ENCODE measurements at places on chromosomes 1 and 21.

- no peaks in the 10 kb centered on the region for H3K36me3 ChIP-seq
- no peaks in the 10 kb centered on the region for H3K27me3 ChIP-seq
- no peak overlapping the region for H3K27ac ChIP-seq
- DNase-seq: no peak
- no peak overlapping the region for H3K4me3 ChIP-seq
- no peaks in the 10 kb centered on the region for H3K4me1 ChIP-seq
These were observed 40.5 kb upstream of the SAMD13 start for GRCh38 chr1:84260852-84261518.

GRCh38 chr1:239112101-239112935 lies 274.1 kb upstream of the CHRM3 start:
- no peak for DNase-seq
- no peaks in the 10 kb centered on the region for H3K4me1 ChIP-seq
- no peak overlapping the region for H3K27ac ChIP-seq
- no peak overlapping the region for H3K4me3 ChIP-seq
- H3K36me3 ChIP-seq: no peaks in the 10 kb centered on the region

GRCh38 chr1:181969902-181970301 lies 91.6 kb downstream of the ZNF648 start:
- no peaks in the 10 kb centered on the region for H3K4me1 ChIP-seq
- DNase-seq: no peak
- H3K4me3 ChIP-seq: no peak overlapping the region

DNA sequence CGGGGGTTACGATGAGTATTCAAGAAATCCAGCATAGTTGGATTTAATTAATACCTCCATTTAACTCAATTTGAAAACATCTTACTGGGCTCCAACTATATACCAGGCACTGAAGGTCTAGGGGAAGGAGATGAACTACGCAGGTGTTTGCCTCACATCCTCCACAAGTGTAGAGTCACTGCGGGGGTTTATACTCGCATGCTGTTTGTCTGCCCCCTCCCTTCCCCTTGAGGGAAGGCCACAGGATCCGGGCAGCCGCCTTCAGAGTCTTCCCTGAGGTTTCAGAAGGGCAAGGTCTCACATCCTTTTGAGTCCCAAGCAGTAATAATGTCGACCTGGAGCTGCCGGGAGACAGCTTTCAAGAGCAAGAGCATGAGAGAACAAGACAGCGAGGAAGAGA lies 142.4 kb upstream of the GALNT2 start:
- no peaks in the 10 kb centered on the region for H3K4me1 ChIP-seq
- H3K27me3 ChIP-seq: peaks cover 4% of the 10 kb centered on the region
- H3K36me3 ChIP-seq: no peaks in the 10 kb centered on the region
- DNase-seq: no peak
- no peak overlapping the region for H3K27ac ChIP-seq
- no peak overlapping the region for H3K4me3 ChIP-seq

DNA sequence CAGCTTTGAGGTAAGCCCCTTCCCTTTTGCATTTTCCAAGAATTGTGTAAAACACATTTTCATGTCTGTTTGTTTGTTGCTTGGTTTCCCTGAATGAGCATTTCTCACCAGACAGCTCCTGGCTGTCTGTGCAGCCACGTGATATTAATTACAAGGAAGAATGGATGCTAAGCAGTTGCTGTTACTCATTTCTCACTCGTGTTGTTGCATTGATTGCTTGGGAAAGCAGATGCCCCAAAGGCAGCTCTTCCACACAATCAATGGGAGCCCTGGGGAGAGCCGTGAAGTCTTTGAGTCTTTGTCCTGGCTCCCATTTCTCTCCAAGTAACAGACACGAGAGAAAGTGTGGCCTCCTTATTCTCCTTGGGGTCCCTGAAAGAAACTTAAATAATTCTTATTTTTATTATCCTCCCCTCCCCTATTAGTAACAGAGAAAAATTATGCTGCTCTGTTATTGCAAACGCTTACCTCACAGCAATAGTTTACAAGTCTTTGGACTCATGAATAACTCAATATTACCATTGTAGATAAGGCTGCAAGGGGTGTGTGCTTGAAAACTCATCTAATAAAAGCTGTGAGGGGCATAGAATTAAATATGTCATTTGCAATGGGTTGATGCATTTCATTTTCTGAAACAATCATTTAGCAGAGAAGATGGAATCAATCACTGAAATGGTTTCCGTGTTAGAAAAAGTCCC lies 127.7 kb upstream of the CAMK1G start:
- no peaks in the 10 kb centered on the region for H3K4me1 ChIP-seq
- peaks cover 15% of the 10 kb centered on the region for H3K27me3 ChIP-seq
- H3K27ac ChIP-seq: no peak overlapping the region
- no peak for DNase-seq

DNA sequence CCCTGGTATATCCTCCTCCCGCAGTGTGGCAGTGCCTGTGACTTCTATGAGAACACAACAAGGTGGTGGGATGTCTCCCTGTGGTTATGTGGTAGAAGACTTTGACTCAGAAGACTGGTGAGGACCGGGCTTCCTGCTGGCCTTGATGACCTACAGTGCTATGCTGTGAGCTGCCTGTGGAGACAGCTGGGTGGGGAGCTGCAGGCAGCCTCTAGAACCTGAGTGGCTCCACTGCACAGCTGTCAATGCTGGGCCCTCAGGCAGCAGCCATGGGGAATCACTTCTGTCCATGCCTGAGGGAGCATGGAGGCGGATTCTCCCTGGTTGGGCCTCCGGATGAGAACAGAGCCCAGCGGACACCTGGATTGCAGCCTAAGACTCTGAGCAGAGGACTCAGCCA lies 14.9 kb downstream of the SLC1A7 start:
- no peak for DNase-seq
- H3K4me3 ChIP-seq: no peak overlapping the region
- H3K36me3 ChIP-seq: no peaks in the 10 kb centered on the region
- no peaks in the 10 kb centered on the region for H3K4me1 ChIP-seq

- no peak overlapping the region for H3K4me3 ChIP-seq
- peaks cover 5% of the 10 kb centered on the region for H3K4me1 ChIP-seq
- no peak overlapping the region for H3K27ac ChIP-seq
- no peaks in the 10 kb centered on the region for H3K27me3 ChIP-seq
These were observed 20.8 kb upstream of the MNDA start for GRCh38 chr1:158810311-158810710.

DNA sequence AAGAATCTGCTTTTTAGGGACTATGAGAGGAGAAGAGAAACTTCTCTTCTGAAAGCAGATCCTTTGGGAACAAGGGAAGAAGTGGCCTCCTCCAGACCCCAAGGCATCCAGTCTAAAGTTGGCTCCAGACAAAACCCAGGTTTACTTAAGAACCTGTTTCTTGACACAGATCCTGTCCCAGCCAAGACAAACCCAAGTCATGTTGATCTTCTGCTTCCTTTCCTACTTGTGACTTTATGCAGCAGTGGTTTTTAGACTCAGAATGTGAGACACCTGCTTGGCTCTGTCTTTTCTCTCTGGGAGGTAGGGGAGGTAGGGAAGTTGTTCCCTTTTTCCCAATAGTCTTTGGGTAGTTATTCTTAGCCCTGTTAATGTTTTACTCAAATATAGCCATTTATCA lies 38.3 kb downstream of the ELAPOR1 start:
- no peak overlapping the region for H3K4me3 ChIP-seq
- DNase-seq: no peak
- no peak overlapping the region for H3K27ac ChIP-seq
- no peaks in the 10 kb centered on the region for H3K36me3 ChIP-seq
- no peaks in the 10 kb centered on the region for H3K4me1 ChIP-seq

GRCh38 chr1:10856863-10857598 lies 60.6 kb upstream of the CASZ1 start:
- no peaks in the 10 kb centered on the region for H3K36me3 ChIP-seq
- H3K4me3 ChIP-seq: no peak overlapping the region
- H3K27ac ChIP-seq: no peak overlapping the region
- no peak for DNase-seq
- H3K4me1 ChIP-seq: no peaks in the 10 kb centered on the region

DNA sequence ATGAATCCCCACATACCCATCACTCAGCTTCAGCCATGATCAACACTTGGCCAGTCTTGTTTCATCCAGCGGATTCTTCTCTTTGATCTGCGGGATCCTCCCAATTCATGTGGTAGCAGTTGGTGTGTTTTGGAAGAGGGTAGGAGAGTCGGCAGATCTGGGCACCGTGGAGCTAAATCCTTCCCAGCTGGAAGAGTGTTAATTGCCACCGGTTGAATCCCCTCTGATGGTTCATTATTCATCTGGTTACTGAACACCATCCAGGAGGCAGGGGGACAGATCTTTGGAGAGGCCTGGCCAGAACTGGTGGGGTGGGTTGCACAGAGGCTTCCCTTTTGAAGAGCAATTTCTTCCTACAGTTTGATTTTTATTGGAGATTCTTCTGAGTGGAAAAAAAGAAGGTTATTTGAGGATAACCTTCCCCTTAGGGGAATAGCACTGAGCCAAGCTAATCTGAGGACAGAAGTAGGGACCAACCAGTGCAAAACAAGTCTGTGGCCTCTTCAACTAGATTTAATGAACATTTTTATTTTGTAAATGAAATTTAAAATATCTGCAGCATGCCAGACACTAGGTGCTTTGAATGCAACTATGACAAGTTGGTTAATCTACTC lies 8.1 kb downstream of the NFASC start:
- H3K27ac ChIP-seq: no peak overlapping the region
- no peaks in the 10 kb centered on the region for H3K4me1 ChIP-seq
- DNase-seq: no peak
- no peak overlapping the region for H3K4me3 ChIP-seq
- H3K36me3 ChIP-seq: no peaks in the 10 kb centered on the region
- peaks cover 24% of the 10 kb centered on the region for H3K27me3 ChIP-seq

DNA sequence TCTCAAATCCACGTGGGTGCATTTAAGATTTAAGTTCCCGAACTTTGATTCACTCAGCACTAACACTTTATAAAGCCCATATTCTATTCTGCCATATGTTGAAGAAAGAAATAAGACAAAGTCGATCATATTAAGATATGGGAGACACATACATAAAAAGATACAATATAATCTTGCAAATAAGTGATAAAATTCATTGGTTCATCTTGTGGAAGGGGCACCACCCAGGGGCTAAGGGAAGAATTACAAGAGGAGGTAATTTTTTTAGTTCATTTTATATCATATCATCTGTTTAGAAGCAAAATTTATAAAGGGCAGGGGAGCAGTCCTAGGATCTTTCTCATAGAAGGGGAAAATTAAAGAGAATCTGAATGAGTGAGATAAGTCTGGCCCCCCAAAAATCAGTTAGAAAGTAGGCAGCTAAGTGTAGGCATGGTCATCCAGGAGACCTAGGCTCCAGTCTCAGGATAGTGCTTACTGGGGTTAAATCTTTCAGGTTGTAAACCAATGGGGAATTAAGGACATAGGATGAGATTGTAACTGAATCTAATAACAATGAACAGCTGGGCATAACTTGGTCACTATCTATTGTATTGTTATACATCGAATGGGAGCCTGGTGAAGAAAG lies 124.2 kb upstream of the L1TD1 start:
- no peaks in the 10 kb centered on the region for H3K27me3 ChIP-seq
- no peak overlapping the region for H3K27ac ChIP-seq
- H3K4me3 ChIP-seq: no peak overlapping the region
- H3K4me1 ChIP-seq: no peaks in the 10 kb centered on the region
- DNase-seq: no peak

DNA sequence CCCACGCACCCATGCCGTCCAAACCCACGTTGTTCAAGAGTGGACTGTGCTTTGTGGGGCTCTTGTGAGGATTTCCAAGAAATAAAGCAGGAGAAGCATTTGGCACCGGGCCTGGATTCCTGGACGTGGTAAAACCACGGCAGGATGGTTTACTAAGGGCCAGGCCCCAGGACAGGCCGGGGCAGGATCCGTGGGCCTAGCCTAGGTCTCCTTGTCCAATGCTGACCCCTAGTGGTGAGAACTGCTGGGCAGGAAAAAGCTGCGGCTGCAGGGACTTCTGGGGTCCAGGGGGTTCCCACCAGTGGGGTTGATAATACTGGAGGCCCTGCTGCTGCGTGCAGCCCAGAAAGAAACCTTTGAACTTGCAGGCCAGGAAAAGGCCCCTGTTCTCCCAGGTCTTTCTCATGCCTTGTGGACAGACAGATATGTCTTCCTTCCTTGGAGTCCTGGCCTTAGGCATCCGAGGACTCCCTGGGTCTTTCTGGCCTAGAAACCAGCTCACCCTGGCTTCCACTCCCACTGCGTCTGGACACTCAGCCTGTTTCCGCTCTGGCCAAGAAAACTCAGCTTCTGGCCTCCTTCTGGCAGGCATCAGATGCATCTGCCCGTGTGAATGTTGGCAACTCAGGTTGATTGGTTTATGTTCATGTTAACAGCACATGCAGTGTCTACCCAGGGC lies 106.9 kb upstream of the TMEM51 start:
- DNase-seq: peak; percentile 40
- H3K36me3 ChIP-seq: no peaks in the 10 kb centered on the region
- H3K4me1 ChIP-seq: no peaks in the 10 kb centered on the region
- H3K4me3 ChIP-seq: no peak overlapping the region

DNA sequence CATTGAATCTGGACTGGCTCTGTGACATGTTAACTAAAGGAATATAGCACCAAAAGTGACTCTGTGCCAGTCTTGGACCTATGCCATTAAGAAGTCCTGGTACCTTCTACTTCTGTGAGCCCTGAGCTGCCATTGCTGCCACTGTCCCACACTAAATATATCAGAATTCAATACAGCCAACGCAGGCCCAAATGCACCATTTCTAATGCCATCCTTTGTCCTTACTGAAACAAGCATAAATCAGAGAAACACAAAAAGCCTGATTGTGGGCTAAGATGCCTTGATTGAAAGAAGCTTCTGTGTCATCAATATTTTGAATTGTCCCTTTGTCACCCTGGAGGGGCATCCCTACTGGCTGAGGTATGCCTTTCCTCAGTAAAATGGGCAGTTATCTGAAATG lies 66.9 kb upstream of the NEK2 start:
- H3K27ac ChIP-seq: no peak overlapping the region
- H3K36me3 ChIP-seq: no peaks in the 10 kb centered on the region
- no peaks in the 10 kb centered on the region for H3K27me3 ChIP-seq
- H3K4me3 ChIP-seq: no peak overlapping the region
- peaks cover 24% of the 10 kb centered on the region for H3K4me1 ChIP-seq

GRCh38 chr1:56780826-56781225 lies 38.4 kb downstream of the FYB2 start:
- no peak overlapping the region for H3K27ac ChIP-seq
- peaks cover 3% of the 10 kb centered on the region for H3K27me3 ChIP-seq
- no peaks in the 10 kb centered on the region for H3K36me3 ChIP-seq
- no peak for DNase-seq
